Hematopoietic multipotent progenitor cell treated with erythropoietin and hydrocortisone succinate and interleukin-3 and kit ligand, for 4 days (in vitro differentiated cells): ENCODE measurements at places on chromosomes 13 and 19.

DNA sequence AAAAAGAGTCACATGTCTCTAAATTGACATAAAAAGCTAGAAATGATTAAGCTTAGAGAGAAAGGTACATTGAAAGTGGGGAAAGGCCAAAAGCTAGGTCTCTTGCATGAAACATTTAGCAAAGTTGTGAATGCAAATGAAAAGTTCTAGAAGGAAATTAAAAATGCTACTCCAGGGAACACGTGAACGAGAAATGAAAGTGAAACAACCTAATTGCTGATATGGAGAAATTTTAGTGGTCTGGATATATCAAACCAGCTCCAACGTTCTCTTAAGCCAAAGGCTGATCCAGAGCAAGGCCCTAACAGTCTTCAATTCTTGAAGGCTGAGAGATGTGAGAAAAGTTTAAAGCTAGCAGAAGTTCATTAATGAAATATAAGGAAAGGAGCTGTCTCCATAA, 419.8 kb downstream of the SLITRK6 start:
- DNase-seq = peak; percentile 2

DNA sequence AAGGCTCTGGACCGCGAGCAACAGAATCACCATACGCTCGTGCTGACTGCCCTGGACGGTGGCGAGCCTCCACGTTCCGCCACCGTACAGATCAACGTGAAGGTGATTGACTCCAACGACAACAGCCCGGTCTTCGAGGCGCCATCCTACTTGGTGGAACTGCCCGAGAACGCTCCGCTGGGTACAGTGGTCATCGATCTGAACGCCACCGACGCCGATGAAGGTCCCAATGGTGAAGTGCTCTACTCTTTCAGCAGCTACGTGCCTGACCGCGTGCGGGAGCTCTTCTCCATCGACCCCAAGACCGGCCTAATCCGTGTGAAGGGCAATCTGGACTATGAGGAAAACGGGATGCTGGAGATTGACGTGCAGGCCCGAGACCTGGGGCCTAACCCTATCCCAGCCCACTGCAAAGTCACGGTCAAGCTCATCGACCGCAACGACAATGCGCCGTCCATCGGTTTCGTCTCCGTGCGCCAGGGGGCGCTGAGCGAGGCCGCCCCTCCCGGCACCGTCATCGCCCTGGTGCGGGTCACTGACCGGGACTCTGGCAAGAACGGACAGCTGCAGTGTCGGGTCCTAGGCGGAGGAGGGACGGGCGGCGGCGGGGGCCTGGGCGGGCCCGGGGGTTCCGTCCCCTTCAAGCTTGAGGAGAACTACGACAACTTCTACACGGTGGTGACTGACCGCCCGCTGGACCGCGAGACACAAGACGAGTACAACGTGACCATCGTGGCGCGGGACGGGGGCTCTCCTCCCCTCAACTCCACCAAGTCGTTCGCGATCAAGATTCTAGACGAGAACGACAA, 1.8 kb downstream of the PCDH17 start:
- no peak for DNase-seq

DNA sequence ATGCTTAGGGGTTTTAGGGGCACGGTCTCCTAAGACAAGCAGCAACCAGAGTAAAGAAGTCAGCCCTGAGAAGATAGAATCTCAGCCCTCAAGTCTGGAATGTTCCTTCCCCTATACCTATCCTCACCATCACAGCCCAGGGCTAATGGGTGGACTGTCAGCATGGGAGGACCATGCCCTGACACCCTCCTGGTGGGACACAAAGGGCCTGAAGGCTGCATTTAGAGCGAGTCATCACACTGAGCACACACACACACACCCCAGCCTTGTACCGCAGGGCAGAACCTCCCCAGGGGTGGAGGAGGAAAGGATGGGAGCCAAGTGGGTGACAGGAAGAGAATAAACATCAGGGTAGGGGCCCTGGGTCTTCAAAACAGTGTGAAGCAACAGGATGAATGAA, 174.8 kb upstream of the SERP2 start:
- DNase-seq = no peak

GRCh38 chr13:108993346-108993745, 363.9 kb downstream of the MYO16 start:
- DNase-seq = no peak

GRCh38 chr13:43377973-43378372, 354.6 kb downstream of the DNAJC15 start:
- DNase-seq = peak; percentile 24

DNA sequence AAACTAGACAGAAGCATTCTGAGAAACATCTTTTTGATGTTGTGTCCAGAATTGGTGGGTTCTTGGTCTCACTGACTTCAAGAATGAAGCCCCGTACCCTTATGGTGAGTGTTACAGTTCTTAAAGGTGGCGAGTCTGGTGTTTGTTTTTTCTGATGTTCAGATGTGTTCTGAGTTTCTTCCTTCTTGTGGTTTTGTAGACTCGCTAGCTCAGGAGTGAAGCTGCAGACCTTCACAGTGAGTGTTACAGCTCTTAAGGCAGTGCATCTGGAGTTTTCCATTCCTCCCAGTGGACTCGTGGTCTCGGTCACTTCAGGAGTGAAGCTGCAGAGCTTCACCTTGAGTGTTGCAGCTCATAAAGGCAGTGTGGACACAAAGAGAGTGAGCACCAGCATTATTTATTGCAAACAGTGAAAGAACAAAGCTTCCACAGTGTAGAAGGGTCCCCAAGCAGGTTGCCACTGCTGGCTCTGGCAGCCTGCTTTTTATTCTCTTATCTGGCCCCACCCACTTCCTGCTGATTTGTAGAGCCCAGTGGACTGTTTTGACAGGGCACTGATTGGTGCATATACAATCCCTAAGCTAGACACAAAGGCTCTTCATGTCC, 1820.8 kb downstream of the UQCRFS1 start:
- no peak for DNase-seq

- peak; percentile 63 for DNase-seq
These were observed 71.4 kb downstream of the MIPEP start for GRCh38 chr13:23817830-23818229.

GRCh38 chr13:106100171-106100919, 435.1 kb downstream of the EFNB2 start:
- DNase-seq = peak; percentile 22

DNA sequence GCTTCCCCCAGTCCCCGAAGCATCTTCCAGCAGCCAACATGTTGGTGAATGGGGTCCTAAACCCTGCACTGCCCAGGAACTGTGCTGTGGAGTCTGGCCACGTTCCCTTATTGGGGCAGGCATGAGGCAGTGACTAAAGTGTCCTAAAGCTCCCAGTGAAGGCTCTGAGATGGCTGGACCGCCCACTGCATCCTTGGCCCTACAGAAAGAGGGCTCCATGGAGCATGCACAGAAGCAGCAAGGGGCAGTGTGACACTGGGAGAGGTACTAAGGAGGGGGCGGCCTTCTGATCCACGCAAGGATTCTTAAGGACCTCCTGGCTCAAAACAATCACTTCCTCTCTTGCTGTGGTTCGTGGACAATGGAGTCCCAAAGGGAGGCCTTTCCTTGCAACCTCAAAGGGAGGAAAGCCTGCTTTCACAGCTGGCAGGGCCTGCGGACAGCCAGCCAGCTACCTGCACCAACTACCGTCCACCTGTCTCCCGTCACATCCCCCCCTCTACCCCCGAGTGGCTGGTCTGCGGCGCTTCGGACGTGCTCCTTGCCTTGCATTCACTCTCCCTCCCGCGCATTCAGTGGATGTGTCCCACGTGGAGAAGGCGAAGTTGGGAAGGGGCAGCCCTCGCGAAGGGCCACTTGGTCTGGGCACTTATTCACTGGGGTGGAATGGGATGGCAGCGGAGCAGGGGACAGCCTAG, 63.9 kb upstream of the STARD13 start:
- DNase-seq = peak; percentile 33

DNA sequence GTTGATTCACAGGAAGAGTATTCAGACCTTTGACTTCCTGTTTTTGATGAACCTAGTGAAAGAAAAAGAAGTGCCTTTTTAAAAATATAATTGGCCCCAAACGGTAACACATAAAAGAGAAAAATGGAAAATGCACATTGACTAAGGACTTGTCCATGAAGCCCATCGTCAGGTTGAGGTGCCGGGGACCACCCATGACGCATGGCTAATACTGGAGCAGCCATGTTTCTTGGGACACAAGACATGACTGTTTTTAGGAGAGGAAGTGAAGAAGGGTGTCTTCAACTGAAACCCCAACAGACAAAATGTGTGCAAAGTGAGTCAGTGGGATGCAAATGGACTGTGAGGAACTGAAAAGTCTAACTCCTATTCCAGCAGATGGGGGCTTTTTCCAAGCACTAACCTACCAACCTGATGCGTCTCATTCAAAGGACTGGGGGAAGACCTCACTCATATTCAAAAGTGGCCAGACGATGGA, 459.4 kb downstream of the FOXO1 start:
- DNase-seq = peak; percentile 33

- peak; percentile 35 for DNase-seq
These were observed 38.4 kb upstream of the RCBTB2 start for GRCh38 chr13:48571126-48571913.

DNA sequence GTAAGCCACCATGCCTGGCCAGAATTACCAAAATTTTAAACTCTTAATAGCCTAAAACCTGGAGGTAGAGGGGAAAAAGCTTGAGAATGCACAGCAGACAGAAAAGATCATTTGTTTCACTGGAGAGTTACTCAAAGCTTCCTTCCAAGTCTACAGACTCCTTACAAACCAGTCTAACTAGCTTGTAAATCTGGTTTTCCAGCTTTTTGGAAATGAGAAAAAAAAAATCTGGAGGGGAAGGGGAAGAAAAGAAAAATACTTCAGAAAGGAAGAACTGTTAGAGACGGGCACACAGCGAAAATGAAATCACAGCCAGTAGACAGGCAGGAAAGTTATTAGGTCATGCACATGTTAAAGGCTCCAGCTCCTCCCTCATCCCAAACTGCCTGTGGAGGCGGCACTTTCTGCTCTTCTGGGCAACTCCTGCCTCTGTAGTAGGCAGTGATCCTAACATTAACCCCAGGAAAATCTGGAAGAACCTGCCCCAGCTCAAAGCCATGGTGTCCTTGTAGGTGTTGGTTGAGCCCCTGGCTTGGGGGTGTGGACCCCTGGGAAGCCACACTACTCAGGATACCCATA, 17.3 kb downstream of the PARP4 start:
- DNase-seq = no peak

DNA sequence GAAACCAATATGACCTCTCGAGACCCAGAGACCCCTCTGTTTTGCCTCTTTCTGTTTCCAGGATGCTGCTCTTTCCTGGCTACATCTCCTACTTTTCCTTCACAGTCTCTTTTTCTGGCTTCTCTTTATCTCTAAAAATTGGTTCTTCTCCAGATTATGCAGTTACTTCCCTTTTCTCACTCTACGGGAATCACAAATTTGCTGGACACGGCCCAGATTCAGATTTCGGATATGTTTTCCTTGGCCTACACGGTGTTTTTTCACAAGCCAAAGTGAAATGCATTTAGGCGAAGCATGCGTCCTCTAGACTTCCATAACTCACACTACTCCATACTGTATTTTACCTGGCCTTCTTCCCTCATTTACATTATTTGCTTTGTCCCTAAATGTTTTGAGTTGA, 214.7 kb upstream of the MIR17HG start:
- DNase-seq = no peak

GRCh38 chr13:51396352-51396751, 56.5 kb downstream of the INTS6 start:
- peak; percentile 74 for DNase-seq

DNA sequence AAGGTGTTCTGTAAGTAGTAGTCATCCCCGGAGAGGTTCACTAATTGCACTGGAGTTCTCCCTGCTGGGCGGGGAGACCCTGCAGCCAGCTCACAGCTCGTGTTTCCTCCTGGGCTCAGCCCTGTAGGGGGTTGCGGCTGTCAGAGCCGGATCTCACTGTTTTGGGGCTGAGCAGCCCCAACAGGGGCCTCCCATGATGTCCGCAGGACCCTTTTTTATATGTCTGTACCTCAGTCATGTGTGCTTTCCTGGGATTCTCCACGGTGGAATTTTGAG, 130.2 kb upstream of the MCF2L start:
- no peak for DNase-seq

DNA sequence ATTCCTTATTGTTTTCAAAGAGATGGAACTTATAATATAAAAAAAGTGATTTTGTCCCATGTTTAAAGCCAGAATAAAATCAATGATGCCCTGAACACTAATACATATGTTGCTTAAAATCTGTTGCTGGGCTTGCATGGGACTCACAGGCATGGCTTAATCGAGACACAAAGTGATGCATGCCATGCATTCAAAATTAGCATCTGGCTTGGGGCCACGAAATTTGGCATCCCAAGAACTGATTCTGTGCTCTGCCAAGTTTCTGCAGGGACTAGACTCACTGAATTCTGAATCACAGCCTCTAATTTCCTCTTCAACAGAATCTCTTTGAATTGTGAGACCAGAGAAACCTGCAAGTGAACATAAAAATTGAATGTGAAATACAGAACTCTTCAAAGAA, 109.2 kb downstream of the PCDH17 start:
- no peak for DNase-seq

DNA sequence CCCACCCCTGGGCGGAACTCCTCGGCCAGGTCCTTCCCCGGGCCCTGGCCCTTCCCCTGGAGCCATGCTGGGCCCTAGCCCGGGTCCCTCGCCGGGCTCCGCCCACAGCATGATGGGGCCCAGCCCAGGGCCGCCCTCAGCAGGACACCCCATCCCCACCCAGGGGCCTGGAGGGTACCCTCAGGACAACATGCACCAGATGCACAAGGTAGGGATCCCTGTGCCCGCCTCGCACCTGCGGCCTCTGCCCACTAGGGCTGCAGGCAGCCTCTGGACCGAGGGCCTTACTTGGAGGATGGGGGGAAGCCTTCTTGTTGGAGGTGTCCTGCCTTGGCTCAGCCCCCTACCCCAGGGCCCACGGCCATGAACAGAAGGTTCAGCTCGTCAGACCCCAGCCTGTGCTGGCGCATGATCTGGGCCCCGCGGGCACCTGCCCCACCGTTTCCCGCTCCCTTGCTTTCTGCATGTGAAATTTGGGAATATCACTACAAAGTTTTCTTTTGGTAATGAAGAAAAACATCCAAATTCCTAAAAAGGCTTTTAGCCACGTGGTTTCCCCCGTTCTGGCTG, 23.4 kb downstream of the SMARCA4 start:
- no peak for DNase-seq

DNA sequence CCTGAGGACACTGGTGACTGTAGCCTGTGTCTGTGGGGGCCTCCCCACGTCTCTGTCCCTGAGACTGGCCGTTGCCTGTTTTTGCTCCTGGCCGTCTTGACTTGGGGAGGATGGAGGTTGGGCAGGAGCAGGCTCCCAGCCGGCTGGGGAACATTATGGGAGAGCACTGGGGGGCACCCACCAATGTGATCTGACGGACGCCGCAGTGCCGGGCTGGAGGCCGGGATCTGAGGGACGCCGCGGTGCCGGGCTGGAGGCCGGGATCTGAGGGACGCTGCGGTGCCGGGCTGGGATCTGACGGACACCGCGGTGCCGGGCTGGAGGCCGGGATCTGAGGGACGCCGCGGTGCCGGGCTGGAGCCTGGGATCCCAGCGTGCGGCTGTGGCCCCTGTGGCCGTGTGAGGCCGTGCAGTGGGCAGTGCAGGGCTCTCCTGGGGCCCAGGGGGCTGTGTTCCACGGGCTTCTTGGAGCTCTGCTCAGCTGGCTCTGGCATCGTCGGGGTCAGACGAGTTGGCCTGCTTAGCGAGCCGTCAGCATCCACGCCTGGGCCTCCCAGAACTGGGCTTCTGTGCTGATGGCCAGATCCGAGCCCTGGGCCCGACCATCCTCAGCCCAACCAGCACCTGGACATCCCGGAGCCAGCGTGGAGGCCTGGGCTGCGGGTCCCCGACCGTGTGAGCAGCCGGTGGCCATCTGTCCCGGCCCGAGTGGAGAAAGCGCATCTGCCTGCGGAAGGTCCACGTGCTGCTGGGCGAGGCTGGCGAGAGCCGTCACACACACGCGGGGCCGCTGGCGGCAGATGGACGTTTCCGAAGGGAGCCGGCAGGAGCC, 45.8 kb downstream of the GAS6 start:
- no peak for DNase-seq

GRCh38 chr19:10290876-10291553, 1.3 kb downstream of the ICAM5 start:
- DNase-seq = peak; percentile 92
